ENCODE measurements at places on chromosomes 11 and 22. TPM values are rescaled to one million over a fixed set of nuclear protein-coding genes. Genes with fewer than 3 reads are reported as not detected.

DNA sequence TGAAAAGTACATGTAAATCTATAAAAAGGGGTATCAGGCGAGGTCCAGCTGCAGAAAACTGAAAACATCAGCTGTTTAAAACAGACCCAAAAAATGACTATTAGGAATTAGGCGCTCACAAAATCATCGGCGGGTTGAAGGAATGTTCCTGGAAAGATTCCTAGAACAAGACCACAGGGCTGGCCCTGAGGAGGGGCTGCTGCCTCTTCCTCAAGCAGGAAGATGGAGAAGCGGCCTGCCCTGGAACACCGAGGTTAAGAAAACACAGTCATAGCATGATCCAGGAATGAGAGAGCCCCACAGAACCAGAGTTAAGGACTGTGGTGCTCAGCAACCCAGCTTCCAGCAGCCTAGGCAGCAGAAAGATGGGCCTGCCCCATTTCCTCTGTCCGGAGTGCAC is 78.4 kb downstream of the C11orf91 start:
- DNase-seq: no peak
- H3K4me1 ChIP-seq: no peaks in the 10 kb centered on the region
- H3K36me3 ChIP-seq: no peaks in the 10 kb centered on the region
- no peak overlapping the region for H3K4me3 ChIP-seq
- no peaks in the 10 kb centered on the region for H3K27me3 ChIP-seq
- H3K27ac ChIP-seq: no peak overlapping the region

DGCR6 gene
- total RNA-seq: 3.3 TPM

PARVA gene
- total RNA-seq: 55.2 TPM

GRCh38 chr22:42673898-42674401 is 24.8 kb upstream of the CYB5R3 start:
- H3K27ac ChIP-seq: no peak overlapping the region
- no peaks in the 10 kb centered on the region for H3K36me3 ChIP-seq
- peaks cover 26% of the 10 kb centered on the region for H3K4me1 ChIP-seq

RHOD gene
- 37.7 TPM for total RNA-seq

- no peak overlapping the region for H3K27ac ChIP-seq
- DNase-seq: no peak
- no peaks in the 10 kb centered on the region for H3K36me3 ChIP-seq
- no peak overlapping the region for H3K4me3 ChIP-seq
Observed at GRCh38 chr11:82536706-82537105, 197.0 kb downstream of the FAM181B start.

KCNK4 gene
- total RNA-seq: 0.17 TPM

DNA sequence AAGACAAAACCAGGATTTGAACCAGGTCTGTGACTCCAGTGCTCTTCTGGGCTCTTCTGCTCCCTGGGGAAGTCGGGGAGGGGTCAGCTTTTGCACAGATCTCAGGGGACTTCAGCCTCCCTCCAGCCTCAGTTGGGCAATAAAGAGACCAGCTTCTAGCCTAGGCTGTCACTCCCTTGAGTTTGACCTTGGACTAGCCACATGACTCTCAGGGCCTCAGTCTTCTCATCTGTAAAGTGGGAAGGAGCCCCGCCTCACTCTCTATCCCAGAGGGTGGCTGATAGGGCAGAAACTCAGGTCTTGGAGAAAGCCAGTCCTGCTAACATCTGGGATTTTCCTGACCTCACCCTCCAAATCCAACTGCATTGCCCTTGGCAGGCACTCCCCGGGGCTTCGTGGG is 38.7 kb downstream of the ELFN2 start:
- no peaks in the 10 kb centered on the region for H3K36me3 ChIP-seq
- no peaks in the 10 kb centered on the region for H3K27me3 ChIP-seq
- H3K4me1 ChIP-seq: no peaks in the 10 kb centered on the region
- DNase-seq: peak; percentile 24
- H3K27ac ChIP-seq: no peak overlapping the region

GRCh38 chr22:31049815-31050420 is 31.2 kb upstream of the SMTN start:
- H3K36me3 ChIP-seq: no peaks in the 10 kb centered on the region
- DNase-seq: no peak
- peak overlapping the region; percentile 70 for H3K27ac ChIP-seq
- no peak overlapping the region for H3K4me3 ChIP-seq

C1QTNF5 gene
- total RNA-seq: 18.0 TPM

WEE1 gene
- 16.9 TPM for total RNA-seq

DNA sequence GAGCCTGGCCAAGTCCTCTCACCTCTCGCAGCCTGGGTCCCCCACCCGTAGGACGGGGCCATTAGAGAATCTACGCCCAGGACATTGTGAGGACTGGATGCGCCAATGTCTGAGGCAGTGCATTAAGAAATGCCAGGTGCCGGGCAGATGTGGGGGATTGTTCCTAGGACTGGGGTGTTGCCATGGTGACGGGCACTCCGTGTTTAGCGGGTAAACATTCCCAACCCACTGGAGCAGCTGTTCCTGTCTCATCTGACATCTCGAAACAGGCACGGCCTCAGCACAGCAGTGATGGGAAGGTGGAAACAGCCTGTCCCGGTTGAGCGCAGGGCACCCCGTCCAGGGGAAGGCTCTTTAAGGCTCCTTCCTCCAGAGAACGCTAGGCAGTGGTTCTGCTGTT is 99.6 kb upstream of the RTL6 start:
- H3K27ac ChIP-seq: no peak overlapping the region
- peaks cover 5% of the 10 kb centered on the region for H3K4me1 ChIP-seq
- no peaks in the 10 kb centered on the region for H3K27me3 ChIP-seq
- no peak overlapping the region for H3K4me3 ChIP-seq

SYNGR1 gene
- total RNA-seq: 4.7 TPM

DNA sequence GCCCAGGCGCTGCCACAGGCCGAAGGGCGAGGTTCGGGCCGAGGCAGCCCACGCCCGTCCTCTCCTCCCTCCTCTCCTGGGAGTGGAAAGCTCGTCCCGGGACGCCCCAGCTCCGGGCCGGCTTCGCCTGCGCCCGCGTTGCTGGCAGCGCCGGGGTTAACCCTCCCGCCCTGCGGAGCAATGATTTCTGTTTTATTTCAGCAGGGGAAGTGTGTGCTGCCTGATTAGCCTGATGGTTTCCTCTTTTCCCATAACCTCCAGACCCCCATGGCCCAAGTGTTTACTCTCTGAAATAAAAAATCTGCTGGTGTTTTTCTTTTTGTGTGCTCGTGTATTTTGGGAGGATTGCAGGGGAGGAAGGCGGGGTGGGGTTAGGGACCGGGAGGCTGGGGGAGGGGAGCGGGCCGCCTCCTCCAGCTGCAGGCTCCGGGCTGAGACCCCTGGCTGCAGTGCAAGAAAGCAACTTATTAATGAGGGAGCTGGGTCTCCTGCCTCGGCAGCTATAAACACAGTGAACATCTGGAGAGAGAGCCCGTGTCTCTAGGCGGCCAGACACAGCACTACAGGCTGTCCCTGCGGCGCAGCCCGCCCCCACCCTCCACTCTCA is 38.6 kb downstream of the ETS1 start:
- no peaks in the 10 kb centered on the region for H3K36me3 ChIP-seq
- peak; percentile 46 for DNase-seq
- no peaks in the 10 kb centered on the region for H3K27me3 ChIP-seq
- peak overlapping the region; percentile 89 for H3K27ac ChIP-seq
- H3K4me3 ChIP-seq: peak overlapping the region; percentile 54

- no peak overlapping the region for H3K27ac ChIP-seq
- peaks cover 4% of the 10 kb centered on the region for H3K27me3 ChIP-seq
- H3K4me1 ChIP-seq: peaks cover 8% of the 10 kb centered on the region
- no peaks in the 10 kb centered on the region for H3K36me3 ChIP-seq
- DNase-seq: no peak
Observed at GRCh38 chr11:75588051-75588481, 26.0 kb downstream of the SERPINH1 start.

DNA sequence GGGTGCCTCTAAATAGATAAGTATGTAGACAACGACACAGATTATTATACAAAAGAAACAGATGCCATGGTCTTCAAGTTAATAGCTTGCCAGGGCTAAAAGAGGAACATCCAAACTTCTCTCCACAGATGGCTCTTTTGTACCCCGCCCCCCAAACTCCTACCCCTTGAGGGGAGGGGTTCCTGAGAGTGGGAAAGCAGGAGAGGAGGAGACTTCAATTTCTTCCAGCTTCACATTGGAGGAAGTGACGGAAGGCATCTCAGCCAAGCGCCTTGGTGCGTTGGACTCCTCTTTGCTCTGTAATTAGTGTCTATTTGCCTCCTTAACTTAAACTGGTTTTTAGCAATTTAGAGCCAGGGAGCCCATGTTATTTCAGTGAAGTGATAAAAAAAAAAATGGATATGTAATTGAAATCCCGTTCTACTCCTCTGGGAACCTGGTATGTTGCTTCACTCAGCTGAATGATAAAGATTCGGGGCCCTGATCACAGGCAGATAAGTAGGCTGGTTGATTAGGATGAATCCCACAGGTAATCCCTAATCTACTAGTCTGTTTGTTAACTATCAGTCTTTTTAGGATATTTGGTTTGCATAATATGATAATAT is 580.9 kb upstream of the CADM1 start:
- no peak for DNase-seq
- H3K4me3 ChIP-seq: no peak overlapping the region
- no peaks in the 10 kb centered on the region for H3K4me1 ChIP-seq
- H3K36me3 ChIP-seq: no peaks in the 10 kb centered on the region
- H3K27ac ChIP-seq: no peak overlapping the region
- no peaks in the 10 kb centered on the region for H3K27me3 ChIP-seq

DNA sequence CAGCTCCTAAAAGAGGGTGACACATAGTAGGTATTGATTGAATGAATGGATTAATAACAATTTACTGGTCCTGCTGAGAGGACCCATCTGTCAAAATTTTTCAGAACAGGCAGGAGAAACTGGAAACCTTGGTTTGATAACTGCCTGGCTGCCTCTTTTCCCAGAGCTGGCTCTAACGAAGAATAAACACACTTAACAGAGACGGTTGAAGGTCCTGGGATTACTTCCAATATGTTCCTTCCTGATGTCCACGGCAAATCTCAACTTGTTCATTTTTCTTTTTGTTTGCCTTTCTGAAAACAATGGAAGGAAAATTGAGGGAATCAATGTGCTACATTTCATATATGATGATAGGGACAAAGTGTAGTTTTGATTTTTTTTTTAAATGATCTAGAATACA is 76.5 kb upstream of the SYT13 start:
- no peaks in the 10 kb centered on the region for H3K36me3 ChIP-seq
- no peak for DNase-seq
- H3K27me3 ChIP-seq: no peaks in the 10 kb centered on the region
- no peak overlapping the region for H3K4me3 ChIP-seq

ENTHD1 gene
- not detected for total RNA-seq

- peaks cover 34% of the 10 kb centered on the region for H3K4me1 ChIP-seq
- no peaks in the 10 kb centered on the region for H3K36me3 ChIP-seq
- no peaks in the 10 kb centered on the region for H3K27me3 ChIP-seq
- peak within 1 kb of the TSS; percentile 98 for H3K27ac ChIP-seq
- DNase-seq: peak; percentile 73
Observed at GRCh38 chr11:6320411-6321155, at the start of gene CAVIN3. Gene CAVIN3 (minus strand): TSS chr11:6320501. CDS start chr11:6320476, 25 bp downstream.

GRCh38 chr22:43919106-43919973 is 4.3 kb upstream of the PNPLA3 start:
- peaks cover 8% of the 10 kb centered on the region for H3K4me1 ChIP-seq
- no peak overlapping the region for H3K27ac ChIP-seq
- no peak for DNase-seq

- no peaks in the 10 kb centered on the region for H3K27me3 ChIP-seq
- no peak for DNase-seq
- H3K4me3 ChIP-seq: no peak overlapping the region
- peaks cover 9% of the 10 kb centered on the region for H3K4me1 ChIP-seq
- H3K36me3 ChIP-seq: no peaks in the 10 kb centered on the region
Observed at GRCh38 chr11:111305876-111306275, 7.5 kb downstream of the POU2AF3 start.

OOSP3 gene
- not detected for total RNA-seq

DNA sequence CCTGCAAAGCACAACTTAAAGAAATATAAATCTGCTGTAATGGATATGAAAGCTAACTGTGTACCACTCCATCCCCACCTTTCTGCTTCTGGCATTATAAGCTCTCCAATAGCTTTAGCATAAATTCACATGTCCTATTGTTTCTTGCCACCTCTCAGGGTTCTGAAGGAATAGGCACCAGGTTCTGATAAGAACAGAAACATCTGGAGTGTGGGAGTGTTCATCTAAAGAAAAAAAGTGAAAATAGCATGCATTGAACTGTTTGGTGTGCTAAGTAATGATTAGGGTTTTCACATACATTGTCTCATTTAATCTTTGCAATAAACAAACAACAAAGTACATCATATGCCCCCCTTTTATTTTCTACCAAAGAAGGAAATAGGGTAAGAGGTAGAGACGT is 72.3 kb downstream of the FAM76B start:
- H3K27me3 ChIP-seq: no peaks in the 10 kb centered on the region
- H3K36me3 ChIP-seq: no peaks in the 10 kb centered on the region
- no peak for DNase-seq
- no peak overlapping the region for H3K4me3 ChIP-seq
- no peaks in the 10 kb centered on the region for H3K4me1 ChIP-seq

ACTN3 gene
- total RNA-seq: not detected

DNA sequence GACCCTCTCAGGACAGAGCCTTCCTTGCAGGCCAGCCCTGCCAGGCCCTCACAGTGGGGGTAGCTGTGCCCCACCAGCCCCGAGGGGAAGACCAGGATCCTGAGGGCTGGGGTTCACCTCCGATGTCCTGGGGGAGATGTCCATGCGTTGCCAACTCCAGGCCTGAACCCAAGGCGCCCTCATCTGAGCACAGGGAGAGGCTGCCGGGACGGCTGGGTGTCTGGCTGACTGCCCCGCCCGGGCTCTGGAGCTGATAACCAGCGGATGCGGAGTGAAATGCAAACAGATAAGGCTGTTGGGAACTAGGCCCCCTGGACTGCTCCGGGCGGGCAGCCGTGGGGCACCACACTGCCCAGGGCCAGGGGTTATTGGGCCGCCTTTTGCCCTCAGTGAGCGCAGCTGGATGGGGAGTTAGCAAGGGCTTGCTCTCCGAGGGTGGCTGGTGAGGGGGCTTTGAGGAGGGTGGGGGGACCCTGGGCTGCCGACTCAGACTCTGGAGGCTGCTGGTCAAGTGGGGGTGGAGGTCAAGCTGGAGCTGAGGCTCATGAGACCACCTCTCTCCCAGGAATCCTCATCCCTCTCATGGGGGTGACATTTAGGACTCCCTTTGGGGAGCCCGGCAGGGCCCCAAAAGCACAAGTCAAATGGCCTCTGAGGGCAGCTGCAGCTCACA is 5.6 kb upstream of the MUC6 start:
- no peaks in the 10 kb centered on the region for H3K4me1 ChIP-seq
- DNase-seq: no peak
- H3K4me3 ChIP-seq: no peak overlapping the region
- no peak overlapping the region for H3K27ac ChIP-seq

- H3K27ac ChIP-seq: no peak overlapping the region
- no peaks in the 10 kb centered on the region for H3K36me3 ChIP-seq
- no peaks in the 10 kb centered on the region for H3K27me3 ChIP-seq
Observed at GRCh38 chr11:42840176-42840829, 471.5 kb upstream of the API5 start.

SESN3 gene
- total RNA-seq: 26.7 TPM

- H3K27me3 ChIP-seq: no peaks in the 10 kb centered on the region
- H3K27ac ChIP-seq: peak overlapping the region; percentile 52
- no peak overlapping the region for H3K4me3 ChIP-seq
- no peaks in the 10 kb centered on the region for H3K4me1 ChIP-seq
- no peak for DNase-seq
- H3K36me3 ChIP-seq: no peaks in the 10 kb centered on the region
Observed at GRCh38 chr11:130522284-130522961, 74.0 kb downstream of the ADAMTS15 start.

All from upper lobe of left lung (tissue), 6 donors.